Karpas-422 (cell line): ENCODE measurements at places on chromosomes 2 and 18. TPM values are rescaled to one million over a fixed set of nuclear protein-coding genes. Genes with fewer than 3 reads are reported as not detected.

GRCh38 chr2:1341404-1342120 lies 71.7 kb upstream of the TPO start:
- DNase-seq: peak; percentile 23

The ALK gene
- total RNA-seq: not detected in 2 replicates

The COBLL1 gene
- total RNA-seq: 0.04 TPM in 1 of 2 replicates, not detected in the other

GRCh38 chr2:140711867-140712266 lies 1418.9 kb downstream of the LRP1B start:
- no peak for DNase-seq

DNA sequence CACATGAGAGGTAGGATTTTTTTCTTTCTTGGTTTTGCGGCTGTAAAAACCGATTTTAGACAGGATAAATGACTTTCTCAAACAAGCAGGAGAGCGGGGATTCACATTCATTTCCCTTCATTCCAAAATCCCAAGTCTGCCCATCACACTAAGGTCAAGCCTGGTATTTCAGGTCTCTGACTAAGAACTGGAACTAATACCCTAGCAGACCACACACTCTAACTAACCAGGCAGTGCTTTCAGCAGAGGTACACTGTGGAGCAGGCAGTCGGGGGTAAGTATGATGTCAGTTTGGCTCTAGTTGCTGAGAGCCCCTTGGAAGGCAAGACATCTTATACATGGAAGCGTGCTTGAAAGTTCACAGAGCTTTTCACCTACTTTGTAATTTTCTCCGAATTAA lies 128.1 kb upstream of the LHCGR start:
- no peak for DNase-seq

GRCh38 chr2:128442053-128442751 lies 123.5 kb upstream of the HS6ST1 start:
- no peak for DNase-seq

The TBR1 gene
- 0.15 TPM in 1 of 2 replicates, not detected in the other for total RNA-seq

The KCNE4 gene
- total RNA-seq: not detected in 2 replicates

GRCh38 chr2:205411558-205411957 lies 270.7 kb upstream of the NRP2 start:
- DNase-seq: no peak

The SKOR2 gene
- not detected in 2 replicates for total RNA-seq

The SPR gene
- 1.6 TPM in 1 of 2 replicates, not detected in the other for total RNA-seq

The TMEFF2 gene
- not detected in 2 replicates for total RNA-seq

- DNase-seq: no peak
Measured at GRCh38 chr2:226993171-226993570, 157.3 kb downstream of the RHBDD1 start.

- DNase-seq: no peak
Measured at GRCh38 chr2:23418056-23418455, 33.1 kb downstream of the KLHL29 start.

GRCh38 chr2:28656937-28657615 lies 94.6 kb upstream of the PPP1CB start:
- DNase-seq: no peak

DNA sequence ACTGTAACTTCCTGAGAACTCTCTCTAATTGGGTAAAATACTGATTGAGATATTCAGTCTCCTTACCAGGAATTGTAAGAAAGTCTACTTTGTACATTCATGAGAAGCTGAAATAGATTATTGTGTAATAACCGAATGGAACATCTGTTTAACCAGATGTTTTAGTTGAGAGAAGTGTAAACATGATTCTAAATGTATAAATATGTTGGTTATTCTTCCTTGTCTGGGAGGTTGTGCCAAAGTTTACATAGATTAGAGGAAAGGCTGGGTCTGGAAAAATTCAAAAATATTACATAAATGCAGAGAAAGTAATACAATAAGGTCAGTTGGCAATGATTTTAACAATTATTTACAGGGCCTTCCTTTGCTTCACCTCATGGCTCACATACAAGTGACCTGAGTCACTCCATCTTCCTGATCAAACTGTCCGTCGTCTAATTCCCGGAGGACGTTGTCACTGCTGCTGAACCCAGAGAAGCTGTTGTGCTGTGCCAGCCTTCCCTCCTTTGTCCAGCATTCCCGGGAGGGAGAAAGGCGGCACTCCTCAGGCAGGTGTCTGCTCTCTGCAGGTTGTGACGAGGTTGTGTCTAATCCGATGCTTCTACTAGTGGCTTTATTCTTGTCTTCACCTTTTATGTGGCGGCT lies 55.9 kb downstream of the MOB4 start:
- no peak for DNase-seq

The CHRND gene
- not detected in 2 replicates for total RNA-seq

DNA sequence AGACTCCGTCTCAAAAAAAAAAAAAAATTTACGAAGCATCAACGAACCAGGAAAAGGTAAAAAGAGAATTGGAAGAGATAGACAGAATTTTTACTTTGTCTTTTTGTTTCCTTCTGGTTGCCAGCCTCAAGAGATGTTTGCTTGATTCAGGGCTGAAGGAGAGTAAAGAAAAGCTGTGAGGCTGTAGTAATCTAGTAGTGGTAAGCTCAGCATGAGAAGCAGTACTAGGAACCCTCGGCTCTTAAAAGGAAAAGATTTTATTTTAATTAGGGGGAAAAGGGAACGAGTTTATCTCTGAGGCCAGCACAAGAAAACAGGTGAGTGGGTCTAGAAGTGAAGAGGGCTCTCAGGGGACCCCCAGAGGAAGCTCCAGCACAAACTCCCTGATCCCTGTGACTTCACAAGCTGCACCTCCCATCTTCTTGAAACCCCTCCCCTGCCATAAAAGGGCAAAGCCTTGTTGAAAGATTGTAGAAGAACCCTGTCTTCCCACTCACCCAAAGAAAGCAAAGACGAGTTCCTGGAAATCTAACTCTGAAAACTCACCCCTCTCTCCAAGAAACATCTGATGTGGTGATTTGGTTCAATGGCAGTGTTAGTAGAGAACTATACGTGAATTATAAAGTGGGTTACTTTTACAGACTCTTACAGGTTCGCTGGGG lies 8.6 kb downstream of the RBMS1 start:
- no peak for DNase-seq

DNA sequence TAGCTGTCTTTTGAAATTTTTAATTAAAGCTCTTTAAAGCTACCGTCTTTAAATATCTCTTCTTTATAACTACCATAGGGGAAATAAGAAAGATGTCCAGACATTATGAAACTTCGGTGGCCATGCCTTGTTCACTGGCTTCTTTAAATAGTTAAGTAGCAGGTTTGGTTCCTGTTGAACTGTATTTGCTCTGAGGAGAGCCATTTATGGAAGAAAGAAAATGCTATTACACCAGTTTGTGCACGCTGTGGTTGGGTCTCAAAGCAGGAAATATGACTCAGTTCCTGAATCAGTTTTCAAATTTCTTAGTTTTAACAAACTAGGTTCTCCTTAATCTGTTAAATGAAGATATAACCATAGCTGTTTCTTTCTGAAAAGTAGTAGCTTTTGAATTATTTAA lies 12.2 kb downstream of the ARPC2 start:
- peak; percentile 69 for DNase-seq

The HOXD13 gene
- not detected in 2 replicates for total RNA-seq

- DNase-seq: no peak
Measured at GRCh38 chr2:23487735-23488492, 102.9 kb downstream of the KLHL29 start.

The HOXD9 gene
- total RNA-seq: not detected in 2 replicates

- DNase-seq: peak; percentile 79
Measured at GRCh38 chr2:70133491-70134322, 46.4 kb downstream of the PCBP1 start.

GRCh38 chr2:237731663-237732062 lies 66.9 kb upstream of the RBM44 start:
- no peak for DNase-seq

DNA sequence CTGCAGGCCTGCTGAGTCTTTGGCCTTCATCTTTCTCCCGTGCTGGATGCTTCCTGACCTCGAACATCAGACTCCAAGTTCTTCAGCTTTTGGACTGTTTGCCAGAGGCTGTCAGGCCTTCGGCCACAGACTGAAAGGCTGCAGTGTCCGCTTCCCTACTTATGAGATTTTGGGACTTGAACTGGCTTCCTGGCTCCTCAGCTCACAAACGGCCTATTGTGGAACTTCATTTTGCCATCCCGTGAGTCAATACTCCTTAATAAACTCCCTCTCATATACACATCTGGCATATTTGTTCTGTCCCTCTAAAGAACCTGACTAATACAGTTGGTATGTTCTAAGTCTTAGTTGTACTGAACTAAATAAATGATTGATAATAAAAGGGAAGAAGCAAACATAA lies 702.8 kb upstream of the LINC00305 start:
- no peak for DNase-seq

DNA sequence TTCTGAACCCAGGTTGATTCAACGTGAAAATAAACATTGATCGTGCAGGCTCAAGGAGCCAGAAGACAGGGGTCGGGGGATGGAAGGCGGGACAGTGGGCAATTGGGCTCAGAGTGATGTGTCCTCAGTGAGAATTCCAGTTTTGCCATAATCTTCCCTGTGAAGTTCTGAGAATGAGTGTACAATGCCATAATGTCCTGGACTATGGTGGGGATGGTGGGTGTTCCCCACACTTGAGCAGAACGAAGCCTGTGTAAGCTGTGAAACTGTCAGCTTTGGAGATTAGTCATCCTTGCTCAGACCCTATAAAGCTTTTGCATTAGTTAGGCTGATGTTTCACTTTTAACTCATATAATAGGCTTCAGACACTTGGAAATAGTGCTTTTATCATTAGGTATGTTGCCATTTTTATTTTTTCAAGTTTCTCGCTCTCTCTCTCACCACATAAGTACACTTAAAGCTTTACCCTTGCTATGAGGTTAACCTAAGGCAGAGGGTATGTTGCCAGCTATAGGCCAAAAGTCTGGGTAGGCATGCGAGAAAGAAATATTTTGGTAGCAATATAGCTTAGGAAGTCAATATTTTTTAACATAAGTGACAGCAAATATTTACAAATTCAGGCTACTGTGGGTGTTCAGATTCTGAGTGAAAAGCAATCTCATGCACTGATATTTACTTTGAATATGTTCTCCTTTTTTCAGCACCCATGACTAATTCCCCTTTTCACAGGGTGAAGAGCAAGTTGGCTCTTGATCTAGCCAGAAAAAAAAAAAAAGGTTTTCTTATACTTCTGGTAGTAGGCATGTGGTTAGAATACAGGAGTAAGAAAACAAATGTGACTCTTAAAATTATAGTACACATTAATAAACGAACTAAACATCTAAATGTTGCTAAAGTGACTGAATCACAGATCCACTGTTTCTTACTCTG lies 47.2 kb downstream of the CDC42EP3 start:
- DNase-seq: no peak

GRCh38 chr18:50280707-50281294 lies 522 bp downstream of the MBD1 start:
- no peak for DNase-seq

- no peak for DNase-seq
Measured at GRCh38 chr18:21894619-21895367, 154.2 kb downstream of the MIB1 start.

The MYO3B gene
- total RNA-seq: 4.4 and 5.0 TPM in 2 replicates

The CCDC102B gene
- total RNA-seq: 7.5 and 10.0 TPM in 2 replicates

DNA sequence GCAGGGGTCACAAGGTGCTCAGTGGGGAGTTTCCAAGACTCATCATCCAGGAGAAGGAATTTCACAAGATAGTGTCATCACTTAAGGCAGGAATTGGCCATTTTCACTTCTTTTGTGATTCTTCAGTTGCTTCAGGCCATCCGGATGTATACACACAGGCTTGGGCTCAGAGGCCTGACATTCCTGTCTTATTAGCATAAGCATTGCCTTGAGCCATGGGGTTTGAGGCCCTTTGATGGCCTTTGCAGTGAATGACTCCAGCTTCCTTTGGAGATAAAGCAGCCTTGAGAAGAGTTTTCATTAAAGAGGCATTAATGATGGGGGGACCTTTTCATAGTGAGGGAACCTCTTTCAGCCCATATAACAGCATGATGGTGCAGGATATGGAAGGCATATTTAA lies 366.0 kb upstream of the CNTNAP5 start:
- no peak for DNase-seq

DNA sequence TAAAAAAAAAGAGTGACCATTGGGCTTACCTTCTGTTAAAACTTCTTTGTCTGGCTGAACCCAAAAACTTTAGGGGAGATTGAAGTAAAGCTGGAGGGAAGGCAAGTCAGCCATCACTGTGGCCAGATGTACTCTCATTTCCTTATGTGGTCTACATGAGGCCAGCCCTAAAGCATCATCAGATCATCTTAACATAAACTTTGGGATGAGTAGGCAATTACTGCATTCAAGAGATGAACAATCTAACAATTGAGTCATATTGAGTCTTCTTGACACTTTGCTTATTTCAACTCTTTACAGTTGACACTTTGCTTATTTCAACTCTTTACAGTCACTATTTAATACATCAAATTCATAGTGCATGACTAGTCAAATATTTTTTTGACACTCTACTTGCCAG lies 155.6 kb downstream of the QPCT start:
- DNase-seq: no peak

The RBKS gene
- total RNA-seq: 0.90 and 1.6 TPM in 2 replicates

The AGAP1 gene
- not detected in 2 replicates for total RNA-seq

GRCh38 chr2:189379731-189380261 lies 61.5 kb upstream of the WDR75 start:
- DNase-seq: no peak

- no peak for DNase-seq
Measured at GRCh38 chr2:111105926-111106325, 14.8 kb upstream of the BCL2L11 start.

DNA sequence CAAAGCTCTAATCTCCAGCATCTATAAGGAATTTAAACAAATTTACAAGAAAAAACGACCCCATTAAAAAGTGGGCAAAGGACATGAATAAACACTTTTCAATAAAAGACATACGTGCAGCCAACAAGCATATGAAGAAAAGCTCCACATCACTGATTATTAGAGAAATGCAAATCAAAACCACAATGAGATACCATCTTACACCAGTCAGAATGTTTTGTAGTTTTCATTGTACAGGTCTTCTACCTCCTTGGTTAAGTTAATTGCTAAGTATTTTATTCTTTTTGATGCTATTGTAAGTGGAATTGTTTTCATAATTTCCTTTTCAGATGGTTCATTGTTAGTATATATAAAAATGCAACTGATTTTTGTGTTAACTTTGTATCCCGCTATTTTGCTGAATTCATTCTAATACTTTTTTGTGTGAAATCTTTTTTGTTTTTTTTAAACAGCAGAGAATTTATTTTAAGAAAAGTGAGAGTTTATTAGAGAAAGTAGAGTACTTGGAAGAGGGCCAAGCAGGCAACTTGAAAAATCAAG lies 40.7 kb downstream of the SLC39A10 start:
- DNase-seq: no peak

The CYP1B1 gene
- total RNA-seq: not detected in 2 replicates

- peak; percentile 69 for DNase-seq
Measured at GRCh38 chr18:25832001-25832604, 258.3 kb downstream of the SS18 start.

DNA sequence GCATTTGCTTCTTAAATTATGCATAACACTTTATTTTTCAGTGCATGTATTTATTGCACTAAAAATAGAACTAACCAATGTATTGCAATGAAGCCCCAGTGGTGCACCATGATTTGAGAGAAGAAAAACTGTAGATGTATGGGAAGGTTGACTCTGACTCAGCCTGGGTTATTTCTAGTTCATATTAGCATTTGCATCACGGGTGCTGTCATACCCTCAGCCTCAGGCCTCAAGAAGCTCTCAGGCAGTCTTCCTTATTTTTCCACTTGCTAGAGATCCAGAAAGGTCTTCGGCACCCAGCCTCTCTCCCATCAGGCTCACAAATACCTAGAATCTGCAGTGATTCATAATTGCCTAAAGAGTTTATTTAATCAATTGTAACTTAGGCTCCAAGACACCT lies 148.0 kb downstream of the DNER start:
- no peak for DNase-seq
